Effector memory CD4-positive, alpha-beta T cell (primary cell): ENCODE measurements at places on chromosomes 6 and 20.

- H3K27ac ChIP-seq = no peak overlapping the region
- H3K4me3 ChIP-seq = peak overlapping the region; percentile 63
- H3K36me3 ChIP-seq = no peaks in the 10 kb centered on the region
- peaks cover 11% of the 10 kb centered on the region for H3K4me1 ChIP-seq
Measured at GRCh38 chr6:21595285-21596144, 2.0 kb downstream of the SOX4 start.

DNA sequence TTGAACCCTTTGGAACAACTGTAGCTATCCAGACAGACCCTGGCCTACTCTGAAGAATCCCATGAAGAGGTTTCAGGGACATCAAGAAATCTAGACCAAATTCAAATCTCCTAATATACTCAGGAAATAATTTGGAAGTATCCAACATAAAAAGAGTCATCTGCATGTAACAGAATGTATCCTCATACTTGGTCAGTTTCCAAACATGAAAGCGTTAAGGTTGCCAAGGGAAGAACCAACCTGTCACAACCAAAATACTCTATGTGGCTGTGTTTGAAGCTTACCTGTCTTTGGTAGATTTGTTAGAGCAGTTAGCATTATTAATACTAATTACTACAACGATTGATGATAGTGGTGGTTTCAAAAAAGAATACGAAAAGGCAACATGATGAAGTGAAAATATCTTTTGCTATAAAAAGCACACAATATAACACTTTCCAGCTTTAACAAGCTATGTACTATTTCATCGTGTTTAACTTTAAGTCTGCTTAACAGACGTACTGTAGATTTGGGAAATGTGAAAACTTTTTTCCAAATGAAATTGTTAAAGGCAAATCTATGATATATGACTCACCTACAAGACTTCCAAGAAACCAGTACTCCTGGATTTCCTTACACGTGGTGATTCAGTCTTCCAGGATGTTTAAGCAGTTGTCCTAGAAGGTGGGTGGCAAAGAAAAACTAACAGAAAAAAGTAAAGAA, 46.6 kb upstream of the ENPP1 start:
- H3K27ac ChIP-seq = no peak overlapping the region
- DNase-seq = no peak
- H3K4me1 ChIP-seq = no peaks in the 10 kb centered on the region
- no peaks in the 10 kb centered on the region for H3K36me3 ChIP-seq

GRCh38 chr6:100809346-100809745, 71.8 kb downstream of the ASCC3 start:
- H3K4me1 ChIP-seq = no peaks in the 10 kb centered on the region
- no peak overlapping the region for H3K27ac ChIP-seq
- DNase-seq = no peak
- peaks cover 6% of the 10 kb centered on the region for H3K36me3 ChIP-seq

- no peak overlapping the region for H3K4me3 ChIP-seq
- no peaks in the 10 kb centered on the region for H3K27me3 ChIP-seq
- DNase-seq = no peak
- no peak overlapping the region for H3K27ac ChIP-seq
- H3K36me3 ChIP-seq = no peaks in the 10 kb centered on the region
- H3K4me1 ChIP-seq = no peaks in the 10 kb centered on the region
Measured at GRCh38 chr6:163806755-163807499, 392.4 kb downstream of the QKI start.
